ENCODE measurements at places on chromosomes 6 and 20. TPM values are rescaled to one million over a fixed set of nuclear protein-coding genes. Genes with fewer than 3 reads are reported as not detected.

DNA sequence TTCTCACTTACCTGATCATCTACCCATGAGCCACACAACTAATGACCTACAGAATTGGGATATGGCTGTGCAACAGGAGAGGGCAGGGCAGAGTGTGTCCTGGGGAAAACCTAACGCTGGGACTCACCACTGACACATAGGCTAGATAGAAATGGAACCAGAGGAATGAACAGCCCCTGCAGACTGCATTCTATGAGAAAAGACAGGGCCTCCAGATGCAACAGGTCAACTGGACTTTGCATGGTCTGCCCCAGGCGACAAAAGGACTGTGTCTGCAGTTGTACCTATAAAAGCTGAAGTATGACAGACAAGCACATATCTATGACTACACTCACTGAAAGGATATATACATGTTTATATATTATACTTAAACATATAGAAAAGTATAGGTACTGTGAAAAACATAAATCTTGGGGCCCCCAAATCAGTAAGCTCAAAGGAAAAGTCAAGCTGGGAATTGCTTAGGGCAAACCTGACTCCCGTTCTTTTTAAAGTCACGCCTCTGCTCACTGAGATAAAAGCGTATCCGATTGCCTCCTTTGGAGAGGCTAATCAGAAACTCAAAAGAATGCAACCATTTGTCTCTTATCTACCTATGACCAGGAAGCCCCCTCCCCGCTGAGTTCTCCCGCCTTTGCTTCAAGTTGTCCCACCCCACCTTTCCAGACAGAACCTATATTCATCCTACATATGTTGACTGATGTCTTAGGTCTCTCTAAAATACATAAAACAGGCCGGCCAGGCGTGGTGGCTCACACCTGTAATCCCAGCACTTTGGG is 68.5 kb downstream of the EPB41L2 start:
- H3K4me3 ChIP-seq, result no peak overlapping the region
- H3K4me1 ChIP-seq, result no peaks in the 10 kb centered on the region
- no peak for DNase-seq

DNA sequence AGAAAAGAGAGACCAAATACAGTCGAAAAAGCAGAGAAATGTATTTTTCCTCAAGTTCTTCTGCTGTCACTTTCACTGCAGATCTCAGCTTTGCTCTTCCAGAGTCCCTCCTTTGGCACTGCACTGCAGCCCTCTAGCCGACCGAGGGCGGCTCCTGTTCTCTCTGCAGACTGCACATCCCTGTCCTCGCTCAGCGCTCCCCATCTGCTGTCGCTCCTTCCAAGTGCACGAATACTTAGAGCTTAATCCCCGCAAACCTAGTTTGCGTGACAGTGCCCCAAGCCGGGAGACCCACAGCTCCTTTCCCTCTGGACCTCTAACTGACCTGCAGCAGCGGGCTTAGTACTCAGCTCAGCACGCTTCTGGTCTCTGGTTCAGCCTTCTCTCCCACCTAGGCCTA is 15.2 kb downstream of the RPP21 start:
- peaks cover 58% of the 10 kb centered on the region for H3K27me3 ChIP-seq
- no peak overlapping the region for H3K27ac ChIP-seq
- no peaks in the 10 kb centered on the region for H3K36me3 ChIP-seq
- H3K4me3 ChIP-seq, result no peak overlapping the region
- H3K4me1 ChIP-seq, result peaks cover 6% of the 10 kb centered on the region
- DNase-seq, result no peak

The NKAIN4 gene
- total RNA-seq, result not detected

The TP53TG5 gene
- total RNA-seq, result 0.40 TPM

DNA sequence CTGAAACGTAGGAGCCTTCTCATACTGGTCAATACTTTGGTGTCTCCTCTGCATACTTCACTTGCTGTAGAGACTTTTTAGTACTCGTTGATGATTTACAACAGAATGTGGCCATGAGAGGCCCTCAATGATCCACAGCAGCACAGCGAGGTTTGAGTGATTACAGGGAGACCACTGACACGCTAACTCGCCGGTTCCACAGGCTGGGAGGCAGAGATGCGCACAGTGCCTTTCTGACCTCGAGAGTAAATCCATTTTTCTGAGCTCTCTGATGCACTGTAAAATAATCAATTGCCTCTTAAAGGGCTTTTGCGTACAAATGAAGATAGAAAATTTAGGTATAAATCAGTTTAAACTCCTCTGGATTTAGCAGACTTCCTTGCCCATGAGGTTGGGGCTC is 56.2 kb upstream of the TBC1D7 start:
- H3K36me3 ChIP-seq, result peaks cover 9% of the 10 kb centered on the region
- no peak overlapping the region for H3K27ac ChIP-seq
- H3K4me3 ChIP-seq, result no peak overlapping the region
- H3K4me1 ChIP-seq, result peaks cover 11% of the 10 kb centered on the region
- no peaks in the 10 kb centered on the region for H3K27me3 ChIP-seq

DNA sequence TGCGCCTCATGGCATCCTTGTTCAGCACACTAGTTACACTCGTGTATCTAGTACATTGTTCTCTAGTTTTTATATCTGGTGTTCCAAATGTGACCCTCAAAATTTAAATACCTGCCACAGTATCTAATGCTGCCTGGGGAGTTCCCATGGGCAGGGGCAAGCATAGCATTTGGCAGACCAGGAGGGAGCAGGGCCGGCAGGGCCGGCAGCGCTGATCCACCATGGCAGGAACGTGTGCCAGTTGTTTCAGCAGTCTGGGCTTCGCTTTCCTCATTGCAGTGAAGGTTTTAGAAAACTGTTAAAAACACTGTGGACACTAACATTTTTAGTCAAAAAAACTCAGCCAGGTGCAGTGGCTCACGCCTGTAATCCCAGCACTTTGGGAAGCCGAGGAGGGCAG is 19.2 kb downstream of the NANP start:
- H3K4me1 ChIP-seq, result peaks cover 10% of the 10 kb centered on the region
- no peak overlapping the region for H3K27ac ChIP-seq
- DNase-seq, result no peak
- no peaks in the 10 kb centered on the region for H3K36me3 ChIP-seq
- no peaks in the 10 kb centered on the region for H3K27me3 ChIP-seq
- H3K4me3 ChIP-seq, result no peak overlapping the region

DNA sequence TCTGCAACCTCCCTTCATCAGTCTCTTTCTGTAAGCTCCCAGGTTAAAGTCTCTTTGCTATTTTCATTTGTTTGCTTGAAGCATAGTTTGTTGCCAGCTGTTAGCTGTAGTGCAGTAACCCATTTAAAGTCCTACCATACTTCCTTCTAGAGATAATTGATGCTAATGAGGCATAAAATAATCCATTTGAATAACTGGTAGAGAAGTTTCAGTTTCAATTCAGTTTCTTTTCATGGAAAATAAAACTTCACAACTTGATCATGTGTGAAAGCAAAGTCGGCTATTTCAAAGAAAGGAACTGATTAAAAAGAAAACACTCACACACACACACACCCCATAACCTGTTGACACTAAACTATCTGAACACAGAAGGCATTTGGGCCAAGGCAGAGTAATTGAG is 68.5 kb upstream of the TENT5A start:
- no peaks in the 10 kb centered on the region for H3K36me3 ChIP-seq
- no peak overlapping the region for H3K4me3 ChIP-seq
- no peaks in the 10 kb centered on the region for H3K4me1 ChIP-seq
- DNase-seq, result no peak
- H3K27ac ChIP-seq, result no peak overlapping the region
- H3K27me3 ChIP-seq, result peaks cover 2% of the 10 kb centered on the region

DNA sequence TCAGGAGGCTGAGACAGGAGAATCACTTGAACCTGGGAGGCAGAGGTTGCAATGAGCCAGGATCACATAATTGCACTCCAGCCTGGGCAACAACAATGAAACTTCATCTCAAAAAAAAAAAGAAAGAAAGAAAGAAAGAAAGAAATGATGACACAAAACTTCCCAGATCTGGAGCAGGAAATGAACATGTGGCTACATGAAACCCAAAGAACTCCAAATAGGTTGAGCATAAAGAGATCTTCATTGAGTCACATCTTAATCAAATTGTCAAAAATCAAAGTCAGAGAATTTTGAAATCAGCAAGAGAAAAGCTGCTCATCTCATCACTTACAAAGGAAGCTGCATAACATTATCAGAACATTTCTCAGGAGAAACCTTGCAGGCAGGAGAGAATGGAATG is 247.0 kb downstream of the IBTK start:
- H3K27ac ChIP-seq, result no peak overlapping the region
- no peak overlapping the region for H3K4me3 ChIP-seq
- no peak for DNase-seq
- no peaks in the 10 kb centered on the region for H3K27me3 ChIP-seq
- no peaks in the 10 kb centered on the region for H3K36me3 ChIP-seq
- H3K4me1 ChIP-seq, result peaks cover 3% of the 10 kb centered on the region

DNA sequence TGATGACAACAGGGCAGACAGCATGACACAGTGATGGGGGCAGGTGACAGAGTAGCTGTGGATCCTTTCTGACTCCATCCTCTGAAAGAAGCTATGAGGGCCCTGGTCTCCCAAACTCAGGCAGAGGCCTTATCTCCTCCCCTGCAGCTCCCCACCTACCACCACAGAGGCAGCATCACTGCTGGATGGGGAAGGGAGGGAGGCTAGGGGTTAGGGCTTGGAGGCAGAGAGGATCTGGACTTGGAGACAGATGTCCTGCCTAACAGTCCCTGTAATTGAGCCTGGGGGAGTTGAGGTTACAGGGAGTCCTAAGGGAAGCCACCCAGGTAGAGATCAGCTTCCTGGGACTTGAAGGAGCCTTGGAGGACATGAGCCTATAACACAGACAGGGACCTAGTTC is 37.9 kb downstream of the FAM110A start:
- DNase-seq, result no peak
- H3K36me3 ChIP-seq, result no peaks in the 10 kb centered on the region
- no peak overlapping the region for H3K27ac ChIP-seq
- no peaks in the 10 kb centered on the region for H3K4me1 ChIP-seq
- no peak overlapping the region for H3K4me3 ChIP-seq

The SNHG17 gene
- total RNA-seq, result 72.4 TPM

- no peak overlapping the region for H3K4me3 ChIP-seq
- H3K27me3 ChIP-seq, result peaks cover 6% of the 10 kb centered on the region
- no peak for DNase-seq
- no peaks in the 10 kb centered on the region for H3K4me1 ChIP-seq
- no peak overlapping the region for H3K27ac ChIP-seq
These were observed 454.9 kb upstream of the JAG1 start for GRCh38 chr20:11128721-11129120.

DNA sequence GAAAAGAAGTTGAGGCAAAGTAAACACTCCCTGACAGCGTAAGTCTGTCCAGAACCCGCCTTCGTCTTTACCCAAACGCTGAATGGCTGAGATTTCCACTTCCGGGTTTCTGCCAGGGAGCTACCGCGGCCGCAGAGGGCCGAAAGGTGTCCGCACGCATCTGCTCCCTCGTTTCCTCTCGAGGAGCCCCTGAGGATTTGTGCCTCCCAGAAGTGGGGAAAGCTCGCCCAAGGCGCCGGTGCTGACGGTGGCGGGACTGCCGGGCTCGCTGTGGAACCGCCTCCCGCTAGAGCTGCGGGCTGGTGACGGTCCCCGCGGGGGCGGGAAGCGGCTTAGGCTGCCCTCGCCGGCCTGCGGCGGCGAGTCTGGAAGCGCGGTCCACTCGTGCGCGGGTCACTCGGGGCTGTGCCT is 1760.2 kb upstream of the DEFB115 start:
- no peaks in the 10 kb centered on the region for H3K27me3 ChIP-seq
- peak; percentile 26 for DNase-seq
- H3K27ac ChIP-seq, result no peak overlapping the region

- no peak overlapping the region for H3K4me3 ChIP-seq
- no peaks in the 10 kb centered on the region for H3K4me1 ChIP-seq
- H3K27me3 ChIP-seq, result no peaks in the 10 kb centered on the region
- no peak for DNase-seq
These were observed 59.3 kb upstream of the SCAF8 start for GRCh38 chr6:154673919-154674318.

DNA sequence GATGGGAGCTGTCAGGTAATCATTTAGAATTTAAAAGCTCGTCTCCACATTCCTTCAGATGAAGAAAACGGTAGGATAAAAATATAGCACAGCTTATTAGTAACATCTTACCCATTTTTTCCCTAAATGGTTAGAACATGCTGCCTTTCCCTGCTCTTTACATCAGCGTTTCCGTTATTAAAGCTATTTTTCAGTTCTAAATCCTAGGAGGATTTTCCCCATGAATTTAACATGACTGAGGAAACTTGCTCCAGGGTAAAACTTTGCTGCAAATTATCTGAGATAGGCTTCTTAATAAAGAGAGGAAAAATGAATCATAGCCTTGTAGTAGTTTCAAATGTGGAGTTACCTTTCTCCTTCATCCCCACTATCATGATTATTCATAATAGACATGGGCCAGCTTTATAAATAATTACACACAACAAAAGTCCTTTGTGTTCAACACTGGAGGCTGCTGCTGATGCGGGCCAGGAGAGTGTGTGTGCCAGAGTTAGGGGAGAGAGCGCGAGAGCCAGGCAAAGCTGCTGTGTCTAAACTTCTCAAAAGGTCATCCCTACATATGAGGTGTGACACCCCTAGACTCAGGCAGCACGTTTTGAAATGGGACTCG is 24.4 kb downstream of the MYLIP start:
- H3K36me3 ChIP-seq, result peaks cover 77% of the 10 kb centered on the region
- H3K4me1 ChIP-seq, result no peaks in the 10 kb centered on the region
- no peak for DNase-seq
- H3K27me3 ChIP-seq, result no peaks in the 10 kb centered on the region
- H3K4me3 ChIP-seq, result no peak overlapping the region

DNA sequence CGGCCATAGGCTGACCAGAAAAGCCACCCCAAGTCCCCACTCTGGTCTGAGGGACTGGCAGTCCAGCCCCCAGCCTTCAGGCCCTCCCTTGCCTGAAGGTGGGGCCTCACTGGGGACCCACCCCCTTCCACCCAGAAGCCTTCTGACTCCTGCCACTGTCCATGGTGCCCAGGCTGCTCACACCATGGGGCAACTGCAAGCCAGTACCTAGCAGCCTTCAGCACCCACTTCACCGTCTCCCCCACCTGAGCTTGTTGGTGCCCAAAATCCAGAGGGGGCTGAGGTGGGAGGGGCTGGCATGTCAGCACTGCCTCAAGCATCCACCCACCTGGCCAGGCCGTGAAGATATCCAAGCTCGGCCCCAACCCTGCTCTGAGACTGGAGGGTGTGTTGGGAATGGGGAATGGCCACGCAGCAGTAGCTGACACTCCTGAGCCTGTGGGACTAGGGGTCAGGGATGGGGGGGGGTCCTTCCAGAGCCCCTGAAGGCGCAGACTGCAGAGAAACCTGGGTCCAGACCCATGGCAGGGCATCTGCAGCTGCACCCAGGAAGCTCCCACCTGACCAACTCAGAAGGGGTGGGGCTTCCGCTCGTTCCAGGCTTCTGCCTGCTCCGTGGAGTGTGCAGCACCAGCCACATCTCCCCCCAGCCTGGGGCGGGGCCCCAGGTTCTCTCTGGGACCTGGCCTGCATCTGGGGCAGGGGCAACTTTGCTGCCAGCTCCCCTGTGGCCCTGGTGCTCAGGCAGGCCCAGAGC is 942.1 kb upstream of the EPHA7 start:
- no peaks in the 10 kb centered on the region for H3K4me1 ChIP-seq
- H3K4me3 ChIP-seq, result no peak overlapping the region
- no peak overlapping the region for H3K27ac ChIP-seq
- no peaks in the 10 kb centered on the region for H3K36me3 ChIP-seq

GRCh38 chr20:21682521-21682954 is 22.9 kb upstream of the PAX1 start:
- DNase-seq, result no peak
- no peak overlapping the region for H3K4me3 ChIP-seq
- H3K27ac ChIP-seq, result no peak overlapping the region
- peaks cover 2% of the 10 kb centered on the region for H3K27me3 ChIP-seq

The C6orf15 gene
- total RNA-seq, result not detected

The RSPO3 gene
- total RNA-seq, result not detected

Measured in activated CD4-positive, alpha-beta T cell treated with anti-CD3 and anti-CD28 coated beads for 36 hours (primary cell).